ENCODE measurements at places on chromosomes 16 and 17.

DNA sequence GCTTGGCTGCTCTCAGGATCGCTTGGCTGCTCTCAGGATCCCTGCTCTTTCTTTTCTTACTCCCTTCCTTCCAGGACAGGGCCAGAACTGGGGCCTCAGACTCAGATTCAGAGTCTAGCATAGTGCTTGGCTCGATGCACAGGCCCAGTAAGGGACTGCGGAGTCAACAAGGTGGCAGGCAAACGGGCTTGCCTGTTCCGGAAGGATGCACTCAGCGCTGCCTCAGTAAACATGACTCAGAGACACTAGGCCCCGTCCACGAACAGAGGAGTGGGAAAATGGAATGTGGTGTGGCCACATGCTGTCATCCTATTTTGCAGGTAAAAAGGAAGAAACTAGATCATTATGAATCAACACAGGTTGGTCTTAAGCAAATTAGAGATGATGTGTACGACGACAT, 9.8 kb downstream of the SPHK1 start:
- DNase-seq: no peak

- peak; percentile 74 for DNase-seq
Measured at GRCh38 chr17:8953156-8953885, 12.2 kb downstream of the PIK3R5 start.

DNA sequence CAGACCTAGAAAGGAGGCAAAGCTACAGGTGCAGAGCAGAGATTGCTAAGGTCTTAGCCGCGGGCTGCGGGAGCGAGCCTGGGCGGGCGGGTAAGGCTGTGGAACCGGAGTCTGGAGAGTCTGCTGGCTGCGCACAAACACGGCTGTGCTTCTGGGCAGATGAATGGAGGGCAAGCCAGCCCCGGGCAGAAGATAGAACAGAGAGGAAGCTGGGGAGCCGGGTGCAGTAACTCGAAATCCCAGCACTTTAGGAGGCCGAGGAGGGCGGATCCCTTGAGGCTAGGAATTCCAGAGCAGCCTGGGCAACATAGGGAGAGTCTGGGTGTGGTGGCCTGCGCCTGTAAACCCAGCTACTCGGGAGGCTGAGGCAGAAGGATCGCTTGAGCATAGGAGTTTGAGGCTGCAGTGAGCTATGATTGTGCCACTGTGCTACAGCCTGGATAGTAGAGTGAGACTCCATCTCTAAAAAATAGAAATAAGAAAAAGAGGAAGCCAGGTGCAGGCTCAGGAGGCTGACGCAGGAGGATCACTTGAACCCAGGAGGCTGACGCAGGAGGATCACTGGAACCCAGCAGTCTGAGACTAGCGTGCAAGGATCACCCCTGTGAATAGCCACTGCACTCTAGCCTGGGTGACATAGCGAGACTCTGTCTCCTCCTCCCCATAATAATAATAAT, 56.3 kb downstream of the PITPNC1 start:
- DNase-seq: no peak

DNA sequence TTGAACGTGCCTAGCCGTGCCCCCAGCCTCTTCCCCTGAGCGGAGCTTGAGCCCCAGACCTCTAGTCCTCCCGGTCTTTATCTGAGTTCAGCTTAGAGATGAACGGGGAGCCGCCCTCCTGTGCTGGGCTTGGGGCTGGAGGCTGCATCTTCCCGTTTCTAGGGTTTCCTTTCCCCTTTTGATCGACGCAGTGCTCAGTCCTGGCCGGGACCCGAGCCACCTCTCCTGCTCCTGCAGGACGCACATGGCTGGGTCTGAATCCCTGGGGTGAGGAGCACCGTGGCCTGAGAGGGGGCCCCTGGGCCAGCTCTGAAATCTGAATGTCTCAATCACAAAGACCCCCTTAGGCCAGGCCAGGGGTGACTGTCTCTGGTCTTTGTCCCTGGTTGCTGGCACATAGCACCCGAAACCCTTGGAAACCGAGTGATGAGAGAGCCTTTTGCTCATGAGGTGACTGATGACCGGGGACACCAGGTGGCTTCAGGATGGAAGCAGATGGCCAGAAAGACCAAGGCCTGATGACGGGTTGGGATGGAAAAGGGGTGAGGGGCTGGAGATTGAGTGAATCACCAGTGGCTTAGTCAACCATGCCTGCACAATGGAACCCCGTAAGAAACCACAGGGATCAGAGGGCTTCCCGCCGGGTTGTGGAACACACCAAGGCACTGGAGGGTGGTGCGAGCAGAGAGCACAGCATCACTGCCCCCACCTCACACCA, 724 bp downstream of the GAA start:
- DNase-seq: peak; percentile 62

GRCh38 chr17:68343976-68344375, 52.7 kb downstream of the ARSG start:
- no peak for DNase-seq

DNA sequence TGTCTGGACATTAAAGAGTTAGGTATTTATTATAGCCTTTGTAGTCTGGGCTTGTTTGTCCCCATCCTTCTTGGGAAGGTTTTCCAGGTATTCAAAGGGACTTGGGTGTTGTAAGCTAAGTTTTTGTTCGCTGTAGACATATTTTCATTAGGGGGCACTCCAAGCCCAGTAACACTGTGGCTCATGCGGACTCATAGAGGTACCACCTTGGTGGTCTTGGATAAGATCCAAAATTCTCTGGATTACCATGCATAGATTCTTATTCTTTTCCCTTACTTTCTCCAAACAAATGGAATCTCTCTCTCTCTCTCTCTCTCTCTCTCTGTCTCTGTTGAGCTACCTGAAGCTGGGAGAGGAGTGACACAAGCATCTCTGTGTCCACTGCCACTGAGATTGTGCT, 48.9 kb downstream of the ERCC4 start:
- no peak for DNase-seq

- DNase-seq: no peak
Measured at GRCh38 chr16:48580925-48581500, 29.0 kb downstream of the N4BP1 start.

- no peak for DNase-seq
Measured at GRCh38 chr17:78675836-78676235, 98.6 kb upstream of the DNAH17 start.

- peak; percentile 40 for DNase-seq
Measured at GRCh38 chr17:55086635-55087058, 118.1 kb downstream of the STXBP4 start.

DNA sequence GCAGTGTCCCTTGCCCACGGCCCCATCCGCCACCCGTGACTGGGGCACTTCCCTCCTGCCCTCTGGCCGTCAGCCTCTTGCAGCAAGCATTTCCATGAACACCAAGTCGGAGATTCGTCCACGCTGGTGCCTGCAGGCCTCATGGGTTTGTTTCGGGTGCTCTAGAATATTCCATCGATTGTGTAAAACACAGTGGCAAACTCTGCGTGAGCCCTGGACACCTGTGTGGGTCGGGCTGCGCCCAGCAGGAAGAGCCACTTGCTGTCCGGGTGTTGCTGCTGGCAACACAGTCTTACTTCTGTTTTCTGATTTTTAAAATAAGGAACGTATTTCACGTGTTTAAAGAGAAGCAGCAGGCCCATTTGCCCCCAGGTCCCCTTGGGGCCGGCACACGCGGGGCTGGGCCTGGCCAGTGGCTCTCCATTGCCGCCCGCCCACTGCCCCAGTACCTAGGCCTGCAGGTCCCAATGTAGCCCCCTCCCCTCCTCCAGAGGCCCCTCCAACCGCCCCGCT, 10.0 kb downstream of the CYBC1 start:
- DNase-seq: peak; percentile 68

- no peak for DNase-seq
Measured at GRCh38 chr17:49241692-49242397, 11.3 kb upstream of the PHOSPHO1 start.

- no peak for DNase-seq
Measured at GRCh38 chr17:55238931-55239297, 25.8 kb upstream of the HLF start.

DNA sequence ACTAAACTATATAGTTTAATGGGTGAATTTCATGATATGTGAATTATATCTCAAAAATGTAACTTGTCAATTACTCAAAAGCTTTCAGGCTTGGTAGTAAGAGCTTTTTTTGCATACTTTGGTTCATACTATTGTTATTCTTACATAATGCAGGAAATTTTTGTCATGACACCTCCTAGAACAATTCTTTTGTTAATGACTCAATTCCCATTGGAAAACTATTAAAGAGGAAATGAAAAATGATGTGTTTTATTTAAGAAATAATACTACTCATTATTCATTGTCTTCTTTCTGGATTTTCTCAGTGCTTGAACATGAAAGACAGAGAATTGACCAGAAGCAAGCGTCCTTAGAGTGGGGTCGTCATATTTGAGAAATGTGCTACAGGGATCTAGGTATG, 196.4 kb upstream of the KCNJ16 start:
- peak; percentile 84 for DNase-seq

DNA sequence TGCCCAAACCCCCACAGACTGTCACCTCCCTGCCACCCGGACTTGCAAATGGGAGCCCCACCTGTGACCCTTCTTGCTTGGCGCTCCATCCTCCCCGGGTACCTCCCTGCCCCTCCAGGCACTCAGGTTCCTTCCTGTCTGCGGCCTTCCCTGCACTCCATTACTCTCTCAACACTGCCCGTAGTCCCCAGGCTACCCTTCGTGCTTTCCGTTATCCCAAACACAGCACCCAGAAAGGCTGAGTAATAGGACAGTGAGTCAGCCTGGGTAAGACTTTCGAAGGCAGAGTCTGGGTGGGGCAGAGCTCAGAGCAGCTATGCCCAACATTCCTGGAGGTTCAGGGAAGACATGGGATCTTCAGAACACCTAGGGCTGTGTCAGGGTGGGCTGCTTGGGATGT, 16.6 kb upstream of the C16orf74 start:
- peak; percentile 32 for DNase-seq

- no peak for DNase-seq
Measured at GRCh38 chr16:61791464-61791863, 244.8 kb downstream of the CDH8 start.

DNA sequence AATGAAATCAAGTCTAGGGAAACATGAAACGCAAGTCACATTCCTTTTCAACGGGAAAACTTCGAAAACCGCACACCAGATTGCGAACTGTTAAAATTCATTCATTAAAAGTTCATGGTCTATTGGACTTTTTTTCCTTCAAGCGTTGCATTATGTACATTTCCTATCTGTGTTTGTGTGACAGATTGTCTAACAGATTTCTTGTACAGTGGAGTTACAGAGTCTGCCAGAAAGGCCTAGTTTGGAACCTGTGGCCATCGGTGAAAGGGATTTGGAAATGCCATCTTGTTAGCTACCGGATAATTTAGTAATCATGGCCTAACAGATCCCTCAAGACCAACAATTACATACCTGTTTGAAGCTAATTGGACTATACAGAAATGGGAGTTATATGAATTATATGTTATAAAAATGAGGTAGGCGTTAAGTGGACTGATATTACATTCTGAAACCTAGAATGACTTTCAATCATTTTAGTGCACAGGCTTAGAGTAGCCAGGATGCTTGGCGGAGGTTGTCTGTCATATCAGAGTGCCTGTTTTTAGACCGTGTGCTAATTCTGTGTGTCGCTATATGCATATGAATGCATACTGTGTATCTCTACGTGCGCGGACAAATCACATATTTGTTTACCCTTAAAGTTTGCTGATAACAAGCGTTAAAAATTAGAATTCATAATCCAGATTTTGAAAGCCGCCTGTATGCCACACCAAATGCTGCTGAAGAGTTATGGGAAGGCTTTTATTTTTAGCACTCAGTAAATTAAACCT, 885.4 kb upstream of the RBFOX1 start:
- DNase-seq: no peak

DNA sequence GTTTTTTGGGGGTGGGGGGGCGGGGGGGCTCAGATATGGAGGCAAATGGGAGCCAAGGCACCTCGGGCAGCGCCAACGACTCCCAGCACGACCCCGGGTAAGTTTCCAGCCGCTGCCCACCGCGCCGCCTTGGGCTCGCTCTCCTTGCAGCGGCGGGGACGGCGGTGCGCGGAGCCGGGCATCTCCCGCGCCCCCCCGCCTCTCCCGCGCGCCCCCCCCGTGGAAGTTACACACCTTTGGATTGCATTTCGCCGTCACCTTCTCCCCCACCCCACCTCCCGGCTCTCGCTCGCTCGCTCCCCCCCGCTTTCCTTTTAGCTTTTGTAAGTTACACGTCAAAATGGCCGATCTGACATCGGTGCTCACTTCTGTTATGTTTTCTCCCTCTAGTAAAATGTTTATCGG, 387 bp downstream of the MSI2 start:
- DNase-seq: no peak

DNA sequence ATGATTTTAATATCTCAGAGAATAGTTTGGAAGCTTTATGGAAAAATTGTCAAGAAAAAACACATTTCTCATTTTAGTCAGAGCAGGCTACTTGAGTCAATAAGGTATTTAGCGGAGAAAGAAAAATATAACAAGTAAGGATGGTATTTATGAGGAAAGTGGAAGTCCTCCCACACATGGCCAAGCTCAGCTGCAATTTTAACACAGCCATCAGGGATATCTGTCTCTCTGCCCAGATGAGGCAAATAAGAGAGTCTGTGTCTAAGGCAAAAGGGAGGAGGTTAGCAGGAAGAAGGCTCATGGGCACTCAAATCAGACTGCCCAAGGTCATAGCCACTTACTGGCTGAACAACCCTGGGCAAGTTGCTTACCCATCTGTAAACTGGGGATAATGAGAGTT, 5.2 kb upstream of the CMTM2 start:
- DNase-seq: peak; percentile 39

DNA sequence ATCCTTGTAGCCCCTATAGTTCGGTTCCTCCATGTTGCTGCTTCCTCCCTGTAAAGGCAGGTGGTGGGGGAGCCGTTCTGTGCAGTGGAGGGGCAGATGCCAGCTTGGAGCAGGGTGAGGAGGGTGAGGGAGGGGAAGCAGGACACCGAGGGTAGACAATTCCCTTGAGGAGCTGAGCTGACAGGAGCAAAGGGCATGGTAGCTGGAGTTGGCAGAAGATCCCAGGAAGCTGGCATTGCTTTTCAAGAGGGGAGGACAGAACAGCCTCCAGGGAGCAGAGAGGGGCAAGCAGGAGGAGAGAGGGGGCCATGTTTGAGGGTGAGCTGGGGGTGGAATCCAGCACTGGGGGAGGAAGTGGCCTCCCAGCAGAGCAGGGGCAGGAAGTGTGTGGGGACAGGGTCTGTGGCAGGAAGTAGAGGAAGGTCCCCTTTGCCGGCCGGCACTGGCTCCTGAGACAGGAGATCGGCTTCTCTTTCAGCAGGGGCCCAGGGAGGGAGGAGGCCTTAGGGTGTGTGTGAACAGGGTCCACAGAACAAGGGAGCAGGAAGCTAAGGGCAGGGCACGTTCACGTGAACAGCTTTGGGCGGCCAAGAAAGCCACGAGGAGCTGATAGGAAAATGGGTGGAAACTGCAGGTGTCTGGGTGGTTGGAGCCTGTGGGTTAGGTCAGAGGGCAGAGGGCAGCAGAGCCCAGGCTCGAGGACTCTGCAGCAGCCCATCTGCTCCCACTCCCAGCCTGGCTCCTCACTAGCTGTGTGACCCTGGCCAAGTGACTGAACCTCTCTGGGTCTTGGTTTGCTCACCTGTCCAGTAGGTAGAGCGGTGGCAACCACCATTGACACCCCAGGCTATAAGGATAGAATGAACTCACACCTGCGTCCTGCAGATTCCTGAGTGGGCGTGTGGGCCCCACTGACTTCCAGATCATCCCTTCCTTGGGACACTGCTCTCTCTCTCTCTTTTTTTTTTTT, 17.5 kb upstream of the SPNS2 start:
- DNase-seq: no peak
